ENCODE measurements at places on chromosomes 3 and 15.

DNA sequence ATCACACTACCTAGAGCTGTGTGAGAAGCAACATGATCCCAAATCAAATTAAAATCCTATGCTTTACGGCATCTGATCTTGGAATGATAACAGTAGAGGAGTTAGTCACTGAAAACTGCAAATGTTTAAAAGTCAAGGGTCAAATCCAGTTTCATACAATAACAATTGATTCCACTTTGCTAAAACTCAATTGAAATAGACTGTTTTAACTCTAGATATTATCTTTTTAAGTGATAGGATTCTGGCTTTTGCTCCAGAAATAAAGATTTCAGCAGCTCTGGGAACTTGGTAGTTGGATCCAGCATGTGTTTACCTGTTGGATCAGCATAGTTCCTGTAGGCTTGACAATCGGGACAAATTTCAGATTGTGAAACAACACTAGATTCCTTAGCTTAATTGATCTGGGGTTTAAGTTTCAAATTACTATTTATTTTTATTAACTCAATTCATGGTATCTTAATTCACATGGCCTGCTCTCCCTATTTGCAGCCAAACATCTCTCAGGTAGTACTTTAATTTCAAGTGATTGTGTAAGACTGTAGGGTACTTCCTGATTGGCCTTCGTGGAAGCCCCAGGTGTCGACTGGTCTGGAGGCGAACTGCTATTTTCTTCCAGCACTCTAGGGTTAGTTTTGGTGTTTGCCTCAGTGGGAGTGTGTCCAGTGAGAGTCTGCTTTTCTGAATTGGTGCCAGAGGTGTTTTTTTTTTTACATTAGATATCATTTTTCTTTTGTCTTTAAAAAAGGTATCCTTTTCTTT, 16.6 kb downstream of the NFKBIZ start:
- DNase-seq: no peak

DNA sequence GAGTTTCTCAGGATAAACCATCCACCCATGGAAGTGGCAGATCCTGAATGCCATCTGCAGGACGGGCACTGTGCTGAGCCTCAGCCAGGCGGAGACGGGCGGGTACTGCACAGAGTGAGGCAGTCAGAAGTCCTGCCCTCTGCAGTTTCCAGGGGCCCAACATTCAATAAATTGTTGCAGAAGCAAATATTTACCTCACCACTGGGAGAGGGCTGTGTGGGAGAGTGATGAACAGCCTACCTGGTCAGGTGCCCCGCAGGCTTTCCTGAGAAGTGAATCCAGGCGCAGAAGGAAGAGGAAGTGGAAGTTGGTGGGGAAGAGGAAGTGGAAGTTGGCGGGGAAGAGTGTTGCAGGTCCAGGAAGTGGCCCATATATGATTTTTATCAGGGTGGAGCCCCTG, 100.8 kb downstream of the SLCO3A1 start:
- DNase-seq: no peak

DNA sequence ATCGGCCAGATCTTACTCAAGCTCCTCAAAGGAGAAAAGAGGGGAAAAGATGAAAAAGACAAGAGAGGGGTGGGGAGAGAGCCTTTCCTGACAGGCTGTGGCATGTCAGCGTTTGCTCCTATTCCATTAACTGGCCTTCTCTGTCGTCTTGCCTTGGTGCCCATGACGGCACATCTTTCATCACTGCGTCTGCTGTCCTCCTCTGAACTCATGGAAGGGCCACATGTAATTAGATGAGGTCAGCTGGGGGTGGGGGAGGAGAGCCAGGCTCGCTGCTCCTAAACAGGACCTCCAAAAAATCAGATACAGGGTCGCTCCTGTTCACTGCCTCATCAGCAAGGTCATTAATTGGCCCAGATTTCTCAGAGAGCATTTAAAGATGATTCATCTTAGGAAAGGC, 49.7 kb downstream of the LRTM1 start:
- no peak for DNase-seq

GRCh38 chr3:46749129-46749528, 31.5 kb upstream of the PRSS50 start:
- no peak for DNase-seq

GRCh38 chr15:93071469-93071936, 17.5 kb downstream of the RGMA start:
- no peak for DNase-seq

- DNase-seq: no peak
Observed at GRCh38 chr3:179825527-179826246, 172.8 kb downstream of the USP13 start.

DNA sequence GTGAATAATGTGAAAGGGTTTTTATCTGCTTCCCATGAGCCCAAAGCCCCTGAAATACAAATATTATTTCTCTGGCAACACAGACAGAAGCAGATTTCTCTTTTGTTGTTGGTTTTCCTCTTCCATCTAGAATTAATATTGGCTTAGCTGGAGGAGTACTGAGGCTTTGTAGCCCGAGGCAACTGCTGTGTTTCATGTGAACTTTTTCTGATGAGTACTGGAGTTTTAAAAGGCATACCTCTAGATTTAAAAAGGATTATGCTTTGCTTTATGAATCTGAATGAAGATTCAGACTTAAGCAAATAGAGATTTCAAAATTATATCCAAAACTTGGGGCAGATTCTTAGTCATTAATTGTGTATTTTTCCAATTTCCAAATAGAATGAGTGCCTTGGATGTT, 50.9 kb downstream of the IQCH start:
- no peak for DNase-seq

DNA sequence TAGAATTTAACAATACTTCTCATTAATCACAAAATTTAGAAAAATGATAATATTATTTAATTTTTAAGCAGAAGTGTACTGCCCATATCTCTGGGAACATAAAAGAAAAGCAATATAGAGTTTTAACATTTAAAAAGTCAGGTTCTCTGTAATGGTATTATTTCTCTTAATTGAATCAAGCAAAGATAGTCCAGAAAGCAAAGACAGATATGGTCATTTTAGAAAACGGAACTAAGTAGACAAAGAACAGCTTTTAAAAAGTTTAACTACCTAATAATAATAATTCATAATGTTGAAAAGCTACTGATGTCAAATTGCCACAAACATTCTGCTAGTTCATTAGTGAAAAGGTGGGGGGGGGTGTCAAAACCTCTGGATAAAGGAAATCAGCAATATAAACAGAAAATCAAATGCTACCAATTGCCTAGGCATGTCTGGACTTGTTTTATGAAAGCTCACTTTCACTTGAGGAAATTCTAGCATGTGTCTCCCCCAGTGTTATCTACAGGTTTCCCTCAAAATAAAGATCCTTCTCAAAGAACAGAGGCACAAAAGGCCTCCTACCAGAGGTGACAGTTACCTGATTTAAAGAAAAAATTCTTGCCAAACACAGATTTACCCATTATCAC, 1.7 kb downstream of the ZMAT3 start:
- no peak for DNase-seq

GRCh38 chr15:58598829-58599210, 150.7 kb downstream of the ADAM10 start:
- DNase-seq: no peak

- no peak for DNase-seq
Observed at GRCh38 chr3:13886593-13887129, 6.8 kb upstream of the WNT7A start.

GRCh38 chr15:39404767-39405181, 176.1 kb upstream of the THBS1 start:
- DNase-seq: no peak

GRCh38 chr3:171825222-171825828, 15.0 kb upstream of the PLD1 start:
- no peak for DNase-seq

DNA sequence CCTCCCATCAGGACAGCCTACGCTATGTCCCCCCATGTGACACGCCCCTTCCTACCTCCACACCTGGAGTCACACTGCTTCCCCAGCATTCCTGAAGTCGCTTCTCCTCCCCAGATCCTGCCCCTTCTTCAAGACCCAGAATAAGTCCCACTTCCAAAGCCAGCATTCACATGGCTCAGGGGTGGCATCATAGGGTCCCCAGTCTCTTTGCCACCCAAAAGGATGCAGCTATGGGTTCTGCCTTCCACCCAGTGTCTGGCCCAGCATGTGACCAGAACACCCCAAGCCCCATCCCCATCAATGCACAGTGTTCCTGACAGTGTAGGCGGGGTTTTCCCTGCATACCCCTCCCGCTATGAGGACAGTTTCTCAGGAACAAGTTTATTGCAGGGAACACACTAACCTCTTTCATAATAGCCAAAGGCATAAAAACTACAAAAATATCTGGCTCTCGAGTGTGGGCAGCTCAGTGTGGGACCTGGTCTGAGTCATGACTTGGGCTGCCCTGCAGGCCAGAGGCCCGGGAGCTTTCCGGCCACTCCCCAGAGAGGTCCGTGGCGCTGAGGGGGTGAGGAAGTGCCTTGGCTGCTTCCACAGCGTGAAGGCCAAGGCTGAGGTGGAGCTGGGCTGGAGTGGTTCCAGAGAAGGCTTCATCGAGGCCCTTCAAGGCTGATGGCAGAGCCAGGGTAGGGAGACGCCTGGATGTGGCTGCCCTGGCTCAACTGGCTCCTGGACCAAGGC, 5.8 kb downstream of the ISLR start:
- no peak for DNase-seq
